ENCODE measurements at places on chromosomes 2 and 18.
A peak's percentile ranks its signal among the peaks of the same experiment; 100 is the strongest.

GRCh38 chr2:95277246-95277906 lies 3.1 kb downstream of the PROM2 start:
- DNase-seq = no peak

DNA sequence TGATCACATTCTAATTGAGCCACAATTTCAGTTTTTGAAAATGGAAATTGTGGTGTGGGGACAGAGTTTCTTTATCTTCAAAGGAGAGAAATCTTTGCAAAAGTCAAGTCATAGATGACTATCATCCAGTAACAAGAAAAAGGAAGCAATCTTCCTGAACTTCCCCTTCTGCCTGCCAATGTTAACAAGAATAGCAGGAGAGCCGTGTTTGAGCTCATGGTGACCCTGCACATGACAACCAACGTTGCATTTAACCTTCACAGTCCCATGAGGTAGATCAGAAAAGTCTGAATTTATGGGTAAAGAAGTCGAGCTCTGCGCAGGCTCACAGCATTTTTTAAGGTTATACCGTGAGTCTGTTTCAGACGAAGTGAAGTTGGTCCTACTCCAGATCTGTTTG lies 454.9 kb downstream of the LPIN1 start:
- no peak for DNase-seq

GRCh38 chr2:163132850-163133249 lies 294.3 kb upstream of the KCNH7 start:
- DNase-seq = no peak

DNA sequence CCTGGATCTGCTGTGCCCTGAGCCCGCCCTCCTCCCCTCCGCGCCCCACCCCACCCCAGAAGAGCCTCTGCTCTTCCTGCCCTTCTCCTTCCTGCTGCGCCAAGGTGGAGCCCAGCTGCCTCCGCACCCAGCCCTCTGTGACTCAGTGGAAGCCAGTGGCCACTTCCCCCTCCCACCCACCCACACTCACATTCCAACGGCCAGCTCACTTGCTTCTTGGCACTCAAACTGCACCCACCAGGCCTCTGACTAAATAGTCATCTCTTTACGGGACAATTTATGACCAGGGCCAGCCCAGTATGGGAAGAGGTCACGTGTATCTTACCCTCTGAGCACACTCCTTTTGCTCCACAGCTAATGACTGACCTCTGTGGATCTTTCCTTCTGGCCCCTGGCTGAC lies 150.4 kb upstream of the SLC1A4 start:
- DNase-seq = no peak

DNA sequence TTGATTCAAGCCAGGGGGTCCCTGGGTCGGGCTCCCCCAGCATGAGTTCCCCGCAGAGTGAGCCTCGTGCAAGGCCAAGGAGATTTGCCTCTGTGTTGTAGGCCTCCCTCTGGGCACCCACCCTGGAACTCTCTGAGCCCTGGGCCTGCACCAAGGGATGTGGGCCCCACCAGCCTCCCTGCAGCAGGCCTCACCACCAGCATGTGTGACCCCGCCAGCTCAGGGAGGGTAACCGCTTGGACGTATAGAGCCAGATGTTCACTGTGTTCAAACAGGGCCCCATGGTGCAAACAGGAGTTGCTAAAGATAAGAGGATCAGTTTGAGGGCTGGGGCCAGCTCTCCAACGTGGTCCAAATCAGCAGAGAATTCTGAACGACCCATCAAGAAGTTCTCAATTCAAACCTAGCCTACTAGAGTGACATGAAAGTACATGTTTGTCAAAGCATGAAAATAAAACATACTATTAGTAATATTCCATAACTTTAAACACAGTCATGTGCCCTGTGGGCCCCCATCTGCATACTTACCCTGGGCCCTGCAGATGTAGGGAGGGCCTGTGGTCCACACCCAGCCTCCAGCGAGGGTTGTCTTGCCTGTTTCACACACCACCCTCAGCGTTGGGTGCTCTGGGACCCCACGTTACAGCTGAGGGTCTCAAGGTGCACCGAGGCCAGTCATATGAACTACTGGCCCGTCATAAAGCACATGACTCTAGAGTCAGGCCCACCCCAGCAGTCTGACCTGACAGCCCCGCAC lies 5.5 kb upstream of the TUBB6 start:
- no peak for DNase-seq

GRCh38 chr2:152038441-152038958 lies 60.3 kb downstream of the CACNB4 start:
- DNase-seq = no peak

- DNase-seq = no peak
Observed at GRCh38 chr18:49364821-49365220, 95.6 kb downstream of the DYM start.

DNA sequence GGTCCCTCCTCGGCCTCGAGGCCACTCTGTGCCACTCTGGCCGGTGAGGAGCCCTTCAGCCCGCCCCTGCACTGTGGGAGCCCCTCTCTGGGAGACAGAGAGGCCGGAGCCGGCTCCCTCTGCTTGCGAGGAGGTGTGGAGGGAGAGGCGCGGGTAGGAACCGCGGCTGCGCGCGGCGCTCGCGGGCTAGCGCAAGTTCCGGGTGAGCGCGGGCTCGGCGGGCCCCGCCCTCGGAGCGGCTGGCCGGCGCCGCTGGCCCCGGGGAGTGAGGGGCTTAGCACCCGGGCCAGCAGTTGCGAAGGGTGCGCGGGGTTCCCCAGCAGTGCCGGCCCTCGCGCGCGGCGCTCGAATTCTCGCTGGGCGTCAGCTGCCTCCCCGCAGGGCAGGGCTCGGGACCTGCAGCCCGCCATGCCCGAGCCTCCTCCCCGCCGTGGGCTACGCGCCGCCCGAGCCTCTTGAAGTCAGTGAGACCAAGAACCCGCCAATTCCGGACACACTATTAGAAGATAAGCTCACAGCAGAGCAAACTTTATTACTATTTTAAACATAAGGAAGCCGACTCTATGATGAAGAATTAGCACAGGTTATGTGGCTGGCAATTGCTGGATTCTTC lies 825.8 kb upstream of the FANCL start:
- DNase-seq = no peak

DNA sequence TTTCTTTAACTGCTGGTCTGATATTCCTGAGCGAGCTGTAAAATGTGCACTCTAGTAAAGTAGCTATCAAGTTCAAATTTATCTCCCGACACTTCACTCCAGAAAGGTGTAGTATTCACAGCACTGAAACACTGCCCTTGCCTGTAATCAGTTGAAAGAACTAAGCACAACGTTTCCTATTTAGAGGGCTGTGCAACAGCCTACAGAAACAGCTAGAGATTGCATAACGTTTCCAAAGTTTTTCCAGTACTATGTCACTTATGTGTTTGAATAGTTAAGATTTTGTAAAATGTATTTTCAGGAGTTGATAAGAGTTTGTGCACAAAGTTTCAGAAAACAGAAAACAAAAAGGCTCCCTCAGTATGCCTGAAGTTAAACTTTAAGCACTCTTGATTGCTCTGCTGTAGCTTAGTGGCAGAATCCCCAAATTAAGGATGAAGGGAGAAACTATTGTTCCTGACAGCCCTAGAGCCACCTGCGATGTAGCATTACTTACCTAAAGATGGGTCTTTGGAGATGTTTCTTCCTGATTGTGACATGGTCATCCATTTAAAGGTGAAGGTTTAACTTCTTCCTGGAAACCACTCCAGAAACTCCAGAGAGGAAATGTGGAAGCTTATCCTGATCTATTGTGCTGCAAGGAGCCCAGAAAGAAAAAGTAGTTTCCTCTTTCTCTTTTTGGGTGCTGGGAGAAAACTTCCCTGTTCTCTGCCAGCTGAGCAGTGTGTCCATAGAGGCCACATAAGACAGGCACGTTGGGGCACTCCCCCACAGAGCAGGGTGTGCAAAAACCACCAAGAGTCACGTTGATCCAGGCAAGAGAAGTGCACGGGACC lies 536 bp downstream of the PDE1A start:
- DNase-seq = no peak

DNA sequence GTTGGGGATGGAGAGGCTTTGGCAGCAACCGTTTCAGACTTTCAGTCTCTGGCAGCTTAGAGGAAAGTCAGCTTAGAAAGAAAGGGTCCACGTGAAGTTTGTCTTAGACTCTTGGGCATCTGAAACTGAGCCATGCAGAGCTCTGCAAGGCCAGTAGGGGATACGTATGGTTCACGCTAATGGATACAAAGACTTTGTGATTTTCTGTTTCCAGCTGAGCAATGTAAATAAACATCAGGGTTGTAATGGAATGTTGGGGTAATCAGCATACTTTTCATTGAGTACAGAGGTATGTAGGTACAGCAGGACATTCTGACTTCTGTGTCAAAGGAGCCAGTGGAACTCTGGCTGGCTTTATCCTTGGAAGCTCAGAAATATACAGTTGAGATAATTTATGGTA lies 31.0 kb downstream of the RALB start:
- no peak for DNase-seq

- no peak for DNase-seq
Observed at GRCh38 chr2:164766216-164766953, 75.2 kb downstream of the COBLL1 start.

- no peak for DNase-seq
Observed at GRCh38 chr2:187333804-187334203, 114.2 kb downstream of the CALCRL start.

DNA sequence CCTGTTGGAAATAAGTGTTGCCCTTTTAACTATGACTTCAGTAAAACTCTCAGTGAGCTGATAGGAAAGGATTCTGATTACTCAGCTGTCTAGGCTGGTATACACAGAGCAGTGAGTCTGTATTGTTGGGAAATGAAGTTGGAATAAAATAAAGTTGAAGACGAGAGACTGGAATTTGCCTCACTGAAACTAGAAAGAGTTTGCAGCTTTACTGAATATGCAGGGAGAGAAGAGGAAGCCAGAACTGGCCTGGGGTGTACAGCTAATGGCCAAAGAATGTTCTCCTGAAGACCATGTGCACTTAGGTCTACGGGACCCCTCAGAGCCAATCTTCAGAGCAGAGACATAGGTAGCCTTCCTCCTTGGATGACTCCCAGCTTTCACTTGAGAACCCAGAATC lies 26.5 kb downstream of the EIF4E2 start:
- no peak for DNase-seq

DNA sequence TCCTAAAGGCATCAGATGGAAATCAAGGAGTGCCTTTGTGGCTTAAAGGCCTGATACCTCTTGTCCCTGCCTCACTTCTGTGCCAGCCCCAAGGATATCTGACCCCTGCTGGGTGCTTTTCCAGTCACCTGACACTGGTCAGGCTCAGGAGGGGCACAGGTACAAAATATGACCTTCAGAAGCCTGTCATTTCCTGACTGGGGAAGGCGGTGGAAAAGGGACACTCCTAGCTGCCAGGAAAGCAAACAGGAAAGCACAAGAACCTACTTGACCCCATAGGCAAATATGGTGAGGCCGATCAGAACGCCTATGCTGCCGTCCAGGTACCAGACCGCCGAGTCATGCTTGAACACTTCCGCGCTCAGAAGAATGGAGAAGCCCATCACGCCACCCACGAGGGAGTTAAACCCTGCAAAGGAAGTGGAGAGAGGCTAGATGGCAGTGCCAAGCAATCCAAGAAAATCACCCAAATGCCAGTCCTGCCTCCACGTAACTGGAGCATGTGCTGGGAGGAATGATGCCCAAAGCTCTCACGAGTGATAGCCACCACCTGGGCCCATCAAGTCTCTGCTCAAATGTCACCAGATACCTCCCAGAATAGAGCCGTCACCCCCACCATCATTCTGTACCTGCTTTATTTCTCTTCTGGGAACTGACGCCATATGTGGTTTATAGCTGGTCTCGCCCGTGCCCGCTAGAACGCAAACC lies 204.0 kb downstream of the MGAT5 start:
- DNase-seq = no peak

- DNase-seq = peak; percentile 14
Observed at GRCh38 chr2:235045336-235045972, 93.6 kb downstream of the SH3BP4 start.

DNA sequence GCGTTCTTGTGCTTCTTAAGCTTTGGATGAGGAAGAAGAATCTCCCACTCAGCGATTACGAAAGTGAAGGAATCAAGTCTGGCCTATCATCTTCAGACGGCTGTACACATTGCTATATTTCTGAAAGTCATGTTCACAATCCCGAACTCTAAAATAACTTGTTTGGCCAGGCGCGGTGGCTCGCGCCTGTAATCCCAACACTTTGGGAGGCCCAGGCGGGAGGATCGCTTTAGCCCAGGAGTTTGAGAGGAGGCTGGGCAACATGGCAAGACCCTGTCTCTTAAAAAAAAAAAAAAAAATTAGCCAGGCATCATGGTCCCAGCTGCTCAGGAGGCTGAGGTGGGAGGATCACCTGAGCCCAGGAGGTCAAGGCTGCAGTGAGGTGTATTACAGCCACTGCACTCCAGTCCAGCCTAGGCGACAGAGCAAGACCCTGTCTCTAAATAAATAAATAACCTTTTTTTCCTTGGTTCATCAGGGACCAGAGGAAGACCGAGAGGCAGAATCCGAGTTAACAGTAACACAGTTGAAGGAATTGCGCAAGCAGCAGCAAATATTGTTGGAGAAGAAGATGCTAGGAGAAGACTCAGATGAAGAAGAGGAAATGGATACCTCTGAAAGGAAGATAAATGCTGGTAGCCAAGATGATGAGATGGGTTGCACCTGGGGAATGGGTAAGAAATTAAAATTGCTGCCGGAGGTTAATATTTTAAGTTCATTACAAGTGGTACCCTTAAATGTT lies 1.1 kb downstream of the SLC4A1AP start:
- DNase-seq = no peak

DNA sequence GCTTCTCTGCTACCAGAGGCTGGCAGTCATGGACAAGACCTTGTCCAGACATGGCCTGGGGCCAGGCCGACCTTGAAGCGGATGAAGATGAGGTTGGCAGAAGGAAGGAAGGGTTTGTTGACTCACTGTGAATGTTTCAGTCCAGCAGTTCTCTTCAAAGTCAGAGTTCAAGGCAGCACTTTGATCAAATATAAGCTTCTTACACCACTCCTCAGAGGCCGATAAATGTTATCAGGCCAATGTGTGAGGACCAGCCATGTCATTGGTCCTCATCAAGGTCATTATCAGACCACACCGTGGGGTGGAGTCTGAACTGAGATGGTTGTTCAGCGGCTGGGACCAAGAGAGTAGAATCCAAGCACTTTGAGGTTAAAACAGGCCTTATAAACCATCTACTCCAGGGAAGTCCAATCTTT lies 35.5 kb downstream of the QPCT start:
- DNase-seq = no peak

- no peak for DNase-seq
Observed at GRCh38 chr2:69335311-69335710, 51.7 kb downstream of the GFPT1 start.

DNA sequence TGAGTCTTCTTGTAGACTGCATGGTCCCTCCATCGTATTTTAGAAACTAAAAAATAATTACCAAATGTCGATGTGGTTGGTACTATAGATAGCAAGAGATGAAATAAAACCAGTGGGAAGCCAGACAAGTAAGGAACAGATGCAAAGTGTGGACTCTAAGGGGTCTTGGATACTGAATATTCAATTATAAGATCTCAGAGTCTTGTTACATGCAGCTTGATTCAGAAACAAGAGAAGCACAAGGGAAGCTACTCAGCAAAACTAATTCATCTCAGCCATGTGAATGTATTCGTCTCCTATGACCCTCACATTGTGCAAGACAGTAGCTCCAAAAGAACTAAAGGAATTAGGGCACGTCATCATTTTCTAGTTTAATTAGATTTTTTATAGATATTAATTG lies 80.9 kb downstream of the CDH20 start:
- no peak for DNase-seq

- no peak for DNase-seq
Observed at GRCh38 chr18:11307716-11308115, 158.3 kb upstream of the PIEZO2 start.

Data from CD4-positive, alpha-beta T cell treated with Interleukin-12 subunit alpha and Interleukin-12 subunit beta, for 1 hour (primary cell).